ENCODE measurements at places on chromosomes 4 and X. TPM values are rescaled to one million over a fixed set of nuclear protein-coding genes. Genes with fewer than 3 reads are reported as not detected.

Gene ACOX3
- polyA plus RNA-seq: 14.2 TPM

Gene FAM184B
- 0.17 TPM for polyA plus RNA-seq

Gene TRPC3
- polyA plus RNA-seq: 0.40 TPM

Gene MAGEB17
- polyA plus RNA-seq: not detected

Gene HMGN5
- polyA plus RNA-seq: 18.6 TPM

Gene DCX
- 0.04 TPM for polyA plus RNA-seq

Gene WNK3
- 1.8 TPM for polyA plus RNA-seq

Gene RAB33A
- 1.8 TPM for polyA plus RNA-seq

All from ovary (tissue), 10 donors.